Activated T-cell treated with anti-CD3 and anti-CD28 coated beads, Interleukin-2, amount 50 U/mL, for 48 hours (primary cell): ENCODE measurements at places on chromosomes 3 and 15.

- no peak for DNase-seq
Observed at GRCh38 chr15:45027220-45027619, 4.2 kb downstream of the SORD start.

DNA sequence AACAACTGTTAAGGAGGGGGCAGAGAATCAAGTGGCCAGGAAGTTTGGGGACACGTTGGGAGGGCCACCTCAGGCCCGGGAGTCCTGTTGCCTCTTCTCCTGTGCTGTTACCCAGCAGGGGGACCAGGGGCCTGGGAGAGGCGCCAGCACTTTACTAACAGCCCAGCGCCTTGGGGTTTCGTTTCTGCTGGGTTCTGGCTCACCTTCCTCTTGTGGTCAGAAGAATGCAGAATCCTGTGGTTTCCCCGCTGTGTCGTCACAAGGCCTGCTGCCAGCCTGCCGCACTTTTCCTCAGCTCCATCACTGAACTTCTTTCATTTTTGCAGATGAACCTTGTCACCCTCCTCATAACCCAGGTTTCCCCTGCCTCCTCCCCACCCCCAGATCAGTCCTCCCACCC is 67.7 kb downstream of the SLC30A4 start:
- peak; percentile 78 for DNase-seq

GRCh38 chr3:58670506-58671135 is 4.0 kb upstream of the FAM3D start:
- no peak for DNase-seq

GRCh38 chr3:10627884-10628572 is 122.6 kb upstream of the ATP2B2 start:
- no peak for DNase-seq

DNA sequence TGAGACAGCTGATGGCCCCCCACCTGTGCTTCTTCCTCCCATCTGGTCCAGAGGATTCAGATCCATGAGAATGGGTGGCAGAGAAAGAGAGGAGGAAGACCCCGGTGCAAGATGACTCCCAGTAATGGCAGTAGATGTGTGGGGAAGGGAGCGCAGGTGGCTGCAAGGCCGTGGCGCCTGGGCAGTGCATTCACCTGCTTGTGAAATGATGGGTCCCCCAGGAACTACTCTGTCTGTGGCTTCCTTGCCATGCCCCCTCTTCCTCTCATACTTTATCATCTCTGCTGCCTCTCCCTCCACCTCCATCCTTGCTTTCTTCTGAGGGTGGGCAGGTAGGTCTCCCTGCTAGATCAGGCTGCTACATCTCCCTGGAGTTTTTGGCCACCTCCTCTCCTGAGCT is 23.3 kb downstream of the ZNF710 start:
- no peak for DNase-seq

DNA sequence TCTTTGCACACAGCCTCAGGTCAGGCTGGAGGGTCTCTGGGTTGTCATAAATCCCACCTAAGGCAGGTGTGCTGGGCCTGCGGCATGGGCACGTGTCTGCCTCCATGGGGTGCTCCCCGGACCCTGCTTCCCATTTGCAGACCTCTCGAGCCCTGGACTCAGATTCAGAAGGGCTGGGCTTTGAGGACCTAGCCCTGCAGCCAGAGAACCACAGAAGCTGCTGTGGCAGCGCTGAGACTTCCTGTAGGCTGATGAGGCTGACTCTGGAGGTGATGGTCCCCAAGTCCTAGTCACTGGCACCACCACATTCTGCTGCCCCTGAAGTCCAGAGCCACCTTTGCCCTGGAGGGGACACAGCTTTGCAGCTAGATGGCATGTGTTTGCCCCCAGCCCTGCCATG is 156.4 kb downstream of the LRRC28 start:
- DNase-seq = no peak
